Testis (tissue), 5 donors: ENCODE measurements at places on chromosomes 6 and 20. TPM values are rescaled to one million over a fixed set of nuclear protein-coding genes. Genes with fewer than 3 reads are reported as not detected.

GRCh38 chr6:160391419-160392116 is 43.4 kb downstream of the SLC22A3 start:
- H3K4me3 ChIP-seq, result no peak overlapping the region
- no peak for DNase-seq
- no peak overlapping the region for H3K27ac ChIP-seq

DNA sequence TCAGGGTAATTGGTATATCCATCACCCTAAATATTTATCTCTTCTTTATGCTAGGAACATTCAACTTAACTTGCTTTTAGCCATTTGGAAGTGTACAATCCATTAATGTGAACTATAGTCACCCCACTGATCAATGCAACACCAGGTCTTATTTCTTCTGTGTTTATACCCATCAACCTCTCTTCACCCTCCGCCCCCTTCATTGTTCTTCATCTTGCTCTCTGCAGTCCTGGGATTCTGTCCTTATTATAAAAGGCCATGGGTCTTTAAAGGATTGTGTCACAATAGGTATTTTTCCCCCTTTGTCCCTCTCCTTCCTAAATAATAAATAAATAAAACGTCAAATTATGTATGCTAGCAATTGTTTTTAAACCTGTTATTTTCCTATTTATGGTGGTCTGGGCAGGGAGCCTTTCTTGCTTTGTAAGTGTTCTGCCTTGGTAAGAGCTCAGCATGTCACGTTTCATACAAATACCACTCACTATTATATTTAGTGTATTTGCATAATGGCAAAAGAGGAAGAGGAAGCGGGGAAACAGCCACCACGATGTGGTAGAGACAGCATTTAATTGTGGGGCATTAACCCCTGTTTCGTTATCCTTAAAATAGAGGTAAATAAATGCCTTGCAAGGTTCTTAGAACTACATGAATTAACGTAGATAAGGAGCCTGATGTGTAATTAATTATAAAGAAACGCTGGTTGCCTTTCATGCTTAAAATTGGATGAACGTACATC is 1.9 kb downstream of the ABRACL start:
- peak overlapping the region; percentile 81 for H3K27ac ChIP-seq
- H3K27me3 ChIP-seq, result no peaks in the 10 kb centered on the region
- no peak for DNase-seq
- H3K4me3 ChIP-seq, result peak overlapping the region; percentile 79
- H3K36me3 ChIP-seq, result no peaks in the 10 kb centered on the region
- peaks cover 12% of the 10 kb centered on the region for H3K4me1 ChIP-seq

DNA sequence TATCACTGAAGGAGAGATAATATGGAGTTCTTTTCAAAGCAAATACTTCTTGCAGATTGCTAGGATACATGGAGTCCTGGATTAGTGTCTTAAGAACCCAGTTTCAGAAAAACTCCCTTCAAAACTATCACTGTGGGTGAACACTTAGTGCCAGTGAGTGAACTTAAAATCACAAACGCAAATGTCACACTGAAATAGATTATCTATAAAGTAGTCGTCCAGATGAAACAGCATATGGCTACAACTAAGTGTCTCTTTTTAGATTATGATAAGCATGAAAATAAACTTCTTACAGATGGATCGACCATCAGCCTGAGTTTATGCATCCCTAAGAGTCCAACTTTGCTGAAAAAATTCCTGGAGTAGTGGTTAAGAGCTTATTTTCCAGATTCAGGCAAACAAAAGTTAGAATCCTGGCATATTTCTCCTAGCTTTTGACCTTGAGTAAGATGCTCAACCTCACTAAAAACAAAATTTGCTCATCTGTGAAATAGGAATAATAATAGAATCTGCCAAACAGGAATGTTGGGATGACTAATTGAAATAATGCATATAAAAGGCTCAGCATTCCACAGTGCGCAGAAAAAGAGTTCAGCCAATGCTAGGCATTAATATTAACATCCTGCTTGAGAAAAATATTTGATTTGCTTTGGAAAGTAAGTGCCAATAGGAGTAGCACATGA is 70.4 kb downstream of the DOK5 start:
- no peaks in the 10 kb centered on the region for H3K36me3 ChIP-seq
- no peak for DNase-seq
- no peak overlapping the region for H3K27ac ChIP-seq
- no peaks in the 10 kb centered on the region for H3K4me1 ChIP-seq
- no peaks in the 10 kb centered on the region for H3K27me3 ChIP-seq
- no peak overlapping the region for H3K4me3 ChIP-seq

DNA sequence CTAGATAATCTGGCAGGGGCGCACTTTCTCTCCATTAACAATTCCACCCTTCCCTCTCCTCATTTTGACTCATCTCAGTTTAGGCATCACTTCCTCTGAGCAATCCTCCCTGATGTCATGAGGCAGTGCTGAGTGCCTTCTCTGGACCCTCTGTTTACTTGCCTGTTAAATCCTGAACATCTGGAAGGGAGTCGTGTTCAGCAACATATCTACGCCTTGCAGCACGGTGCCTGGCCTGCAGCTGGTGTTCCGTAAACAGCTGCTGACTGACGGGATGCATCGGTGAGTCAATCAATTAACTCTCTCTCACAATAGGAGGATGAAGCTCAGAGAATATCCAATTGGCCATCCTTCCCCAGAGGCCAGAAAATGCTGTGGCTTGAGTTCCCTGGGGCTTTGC is 613.5 kb downstream of the PTPRT start:
- H3K27ac ChIP-seq, result no peak overlapping the region
- no peaks in the 10 kb centered on the region for H3K36me3 ChIP-seq
- no peak overlapping the region for H3K4me3 ChIP-seq

DNA sequence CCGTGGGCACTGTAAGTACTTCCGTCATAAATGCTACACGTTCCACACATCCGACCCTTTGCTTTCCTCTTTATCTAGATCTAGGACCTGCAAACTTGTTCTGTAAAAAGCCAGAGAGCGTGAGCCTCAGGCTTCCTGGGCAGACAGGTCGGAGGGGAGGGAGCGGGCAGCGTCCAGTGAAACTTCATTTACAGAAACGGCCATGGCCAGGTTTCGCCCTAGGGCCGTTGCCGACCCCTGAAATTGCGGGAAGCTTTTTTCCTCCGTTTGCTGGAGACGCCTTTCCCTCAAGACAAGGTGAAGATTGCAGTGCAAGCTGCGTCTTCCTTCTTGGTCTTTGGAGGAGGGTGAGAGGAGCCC is 155.4 kb downstream of the DLL1 start:
- H3K36me3 ChIP-seq, result no peaks in the 10 kb centered on the region
- no peak overlapping the region for H3K27ac ChIP-seq
- peak; percentile 12 for DNase-seq
- H3K4me1 ChIP-seq, result peaks cover 16% of the 10 kb centered on the region

DNA sequence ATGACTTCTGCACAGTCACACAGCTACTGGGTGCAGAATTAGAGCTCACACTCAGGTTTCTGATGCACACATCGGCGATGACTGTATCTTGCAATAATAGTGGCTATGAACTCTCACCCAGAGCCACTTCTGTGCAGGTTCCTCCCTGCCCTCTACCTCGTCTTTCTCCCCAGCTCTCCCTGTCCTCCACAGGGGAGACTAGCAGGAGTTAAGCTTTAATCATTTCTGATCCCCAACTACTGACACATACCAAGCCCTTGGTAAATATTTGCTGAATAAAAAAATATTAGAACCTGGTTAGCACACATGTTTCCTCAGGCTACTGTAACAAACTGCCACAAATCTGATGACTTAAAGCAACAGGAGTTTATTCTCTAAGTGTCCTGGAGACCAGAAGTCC is 222.7 kb upstream of the FOXA2 start:
- no peaks in the 10 kb centered on the region for H3K27me3 ChIP-seq
- DNase-seq, result no peak
- H3K36me3 ChIP-seq, result no peaks in the 10 kb centered on the region
- no peak overlapping the region for H3K4me3 ChIP-seq

DNA sequence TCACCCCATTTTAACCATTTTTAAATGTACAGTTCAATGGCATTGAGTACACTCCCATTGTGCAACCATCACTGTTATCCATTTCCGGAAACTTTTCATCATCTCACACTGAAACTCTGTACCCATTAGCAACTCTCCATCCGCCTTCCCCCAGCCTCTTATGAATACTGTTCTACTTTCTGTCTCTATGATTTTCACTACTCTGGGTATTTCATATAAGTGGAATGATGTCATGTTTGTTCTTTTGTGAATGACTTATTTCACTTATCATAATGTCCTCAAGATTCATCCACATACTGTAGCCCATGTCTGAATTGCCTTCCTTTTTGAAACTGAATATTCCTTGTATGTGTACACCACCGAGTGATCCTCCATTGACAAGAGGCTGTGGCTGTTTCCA is 92.9 kb upstream of the TOX2 start:
- no peak overlapping the region for H3K27ac ChIP-seq
- no peaks in the 10 kb centered on the region for H3K36me3 ChIP-seq
- no peak overlapping the region for H3K4me3 ChIP-seq
- DNase-seq, result no peak
- no peaks in the 10 kb centered on the region for H3K4me1 ChIP-seq
- H3K27me3 ChIP-seq, result no peaks in the 10 kb centered on the region

DNA sequence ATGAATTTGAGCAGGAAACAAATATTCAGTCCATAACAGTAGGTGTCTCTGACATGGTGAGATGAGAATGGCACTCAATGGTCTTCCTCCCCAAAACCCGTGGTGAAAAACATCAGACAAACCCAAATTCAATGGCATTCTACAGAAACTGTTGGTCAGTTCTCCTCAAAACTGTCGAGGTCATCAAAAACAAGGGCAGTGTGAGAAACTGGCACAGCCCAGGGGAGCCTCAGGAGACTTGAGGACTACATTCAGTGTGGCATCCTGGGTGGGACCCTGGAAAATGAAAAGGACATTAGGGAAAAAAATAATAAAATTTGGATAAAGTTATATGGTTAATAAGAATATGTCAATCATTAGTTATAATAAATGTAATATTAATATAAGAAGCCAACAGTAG is 40.6 kb downstream of the LBP start:
- H3K36me3 ChIP-seq, result no peaks in the 10 kb centered on the region
- no peaks in the 10 kb centered on the region for H3K4me1 ChIP-seq
- no peaks in the 10 kb centered on the region for H3K27me3 ChIP-seq
- H3K27ac ChIP-seq, result no peak overlapping the region
- no peak for DNase-seq
- no peak overlapping the region for H3K4me3 ChIP-seq

DNA sequence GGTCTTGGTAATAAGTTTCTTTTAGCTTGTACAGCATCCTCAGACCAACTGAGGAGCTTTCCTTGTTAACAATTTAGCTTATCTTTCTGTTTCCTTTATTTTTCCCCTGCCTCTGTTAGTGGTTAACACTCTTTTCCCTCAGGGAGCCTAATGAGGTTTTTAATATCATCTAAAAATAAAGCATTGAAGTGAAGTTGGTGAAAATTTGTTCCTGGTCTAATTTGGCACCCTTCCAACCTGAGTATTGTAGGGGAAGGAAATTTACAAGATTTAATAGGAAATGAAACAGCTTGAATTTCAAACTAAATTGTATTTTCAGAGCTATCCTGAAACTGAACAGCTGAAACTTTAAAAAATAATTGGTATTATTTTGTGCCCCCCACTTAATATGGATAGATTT is 28.1 kb upstream of the VAPB start:
- no peaks in the 10 kb centered on the region for H3K4me1 ChIP-seq
- H3K27me3 ChIP-seq, result no peaks in the 10 kb centered on the region
- no peaks in the 10 kb centered on the region for H3K36me3 ChIP-seq
- no peak for DNase-seq
- no peak overlapping the region for H3K4me3 ChIP-seq

- no peak overlapping the region for H3K4me3 ChIP-seq
- H3K27ac ChIP-seq, result no peak overlapping the region
- no peaks in the 10 kb centered on the region for H3K36me3 ChIP-seq
- no peaks in the 10 kb centered on the region for H3K27me3 ChIP-seq
- H3K4me1 ChIP-seq, result no peaks in the 10 kb centered on the region
These were observed 23.7 kb upstream of the SLC23A2 start for GRCh38 chr20:5024982-5025381.

DNA sequence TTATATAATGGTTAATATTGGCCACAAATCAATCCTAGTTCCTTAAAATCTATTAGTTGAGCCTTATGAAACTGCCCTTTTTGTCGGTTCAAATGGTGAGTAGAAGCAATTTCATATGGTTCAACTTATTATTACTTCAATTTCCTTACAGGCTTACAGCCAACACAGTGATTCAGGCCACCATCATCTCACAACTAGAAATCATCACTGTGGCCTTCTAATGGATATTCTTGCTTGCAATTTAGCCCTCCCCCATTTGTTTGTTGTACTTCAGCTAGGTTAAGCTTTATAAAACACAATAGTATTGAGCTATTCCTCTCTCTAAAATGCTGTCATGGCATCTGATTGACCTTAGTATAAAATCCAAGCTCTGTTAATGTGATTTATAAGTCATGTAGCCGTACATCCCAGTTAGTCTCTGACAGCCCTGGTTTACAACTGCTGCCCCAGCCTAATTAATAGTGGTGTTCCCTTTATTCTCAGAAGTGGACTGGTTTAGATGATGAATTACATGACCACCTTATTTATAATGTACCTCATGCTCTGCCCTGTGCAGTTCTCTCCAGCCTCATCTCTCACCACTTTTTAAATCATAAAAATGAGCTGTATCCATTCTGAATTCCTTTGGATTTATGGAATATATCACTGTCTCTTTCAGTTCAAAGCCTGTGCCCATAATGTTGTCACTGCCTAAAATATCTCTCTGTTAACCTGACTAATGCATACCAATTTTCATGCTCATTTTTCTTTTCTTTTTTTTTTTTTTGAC is 36.7 kb downstream of the LAMA2 start:
- H3K36me3 ChIP-seq, result no peaks in the 10 kb centered on the region
- H3K4me3 ChIP-seq, result no peak overlapping the region
- no peak for DNase-seq
- no peaks in the 10 kb centered on the region for H3K4me1 ChIP-seq
- H3K27ac ChIP-seq, result no peak overlapping the region

GRCh38 chr6:46044881-46045617 is 29.4 kb upstream of the CLIC5 start:
- no peak overlapping the region for H3K4me3 ChIP-seq
- H3K27ac ChIP-seq, result no peak overlapping the region
- no peaks in the 10 kb centered on the region for H3K4me1 ChIP-seq
- no peak for DNase-seq
- H3K27me3 ChIP-seq, result no peaks in the 10 kb centered on the region

DNA sequence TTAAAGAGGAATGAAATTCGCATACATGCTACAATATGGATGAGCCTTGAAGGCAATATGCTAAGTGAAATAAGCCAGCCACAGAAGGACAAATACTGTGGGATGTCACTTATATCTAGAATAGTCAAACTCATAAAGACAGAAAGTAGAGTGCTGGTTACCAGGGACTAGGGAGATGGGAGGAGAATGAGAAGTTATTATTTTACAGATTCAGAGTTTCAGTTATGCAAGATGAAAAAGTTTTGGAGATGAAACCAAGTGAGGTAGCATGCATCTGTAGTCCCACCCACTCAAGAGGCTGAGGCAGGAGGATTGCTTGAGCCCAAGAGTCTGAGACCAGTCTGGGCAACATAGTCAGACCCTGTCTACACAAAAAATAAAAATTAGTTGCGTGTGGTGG is 82.5 kb upstream of the ARID1B start:
- H3K27me3 ChIP-seq, result no peaks in the 10 kb centered on the region
- peaks cover under 1% of the 10 kb centered on the region for H3K4me1 ChIP-seq
- H3K4me3 ChIP-seq, result no peak overlapping the region
- no peak overlapping the region for H3K27ac ChIP-seq
- no peaks in the 10 kb centered on the region for H3K36me3 ChIP-seq

SMAP1 gene
- total RNA-seq, result 36.1 TPM

BMP5 gene
- 0.06 TPM for total RNA-seq

LTA gene
- 2.6 TPM for total RNA-seq

MYLK2 gene
- 1.2 TPM for total RNA-seq

ESR1 gene
- total RNA-seq, result 4.3 TPM

MOG gene
- total RNA-seq, result 0.19 TPM
